ENCODE measurements at places on chromosomes 5 and 9.

DNA sequence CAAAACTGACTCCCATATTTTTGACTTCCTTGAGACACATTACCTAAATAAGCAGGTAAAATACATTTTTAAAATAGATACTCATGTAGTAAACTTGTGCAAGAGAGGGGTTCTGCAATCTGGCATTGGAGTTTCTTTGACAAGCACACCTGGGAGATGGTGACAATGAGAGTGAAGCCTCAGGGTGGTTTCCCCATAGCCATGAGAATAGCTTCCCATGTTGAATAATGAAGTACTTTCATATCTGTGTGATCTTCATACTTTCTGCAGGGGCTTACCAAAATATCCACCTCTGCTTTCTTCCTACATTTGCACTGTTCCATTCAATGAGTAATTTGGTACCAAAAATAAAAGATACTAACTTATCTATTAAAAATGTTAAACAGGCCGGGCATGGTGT, 44.7 kb upstream of the VCAN start:
- no peak for DNase-seq

DNA sequence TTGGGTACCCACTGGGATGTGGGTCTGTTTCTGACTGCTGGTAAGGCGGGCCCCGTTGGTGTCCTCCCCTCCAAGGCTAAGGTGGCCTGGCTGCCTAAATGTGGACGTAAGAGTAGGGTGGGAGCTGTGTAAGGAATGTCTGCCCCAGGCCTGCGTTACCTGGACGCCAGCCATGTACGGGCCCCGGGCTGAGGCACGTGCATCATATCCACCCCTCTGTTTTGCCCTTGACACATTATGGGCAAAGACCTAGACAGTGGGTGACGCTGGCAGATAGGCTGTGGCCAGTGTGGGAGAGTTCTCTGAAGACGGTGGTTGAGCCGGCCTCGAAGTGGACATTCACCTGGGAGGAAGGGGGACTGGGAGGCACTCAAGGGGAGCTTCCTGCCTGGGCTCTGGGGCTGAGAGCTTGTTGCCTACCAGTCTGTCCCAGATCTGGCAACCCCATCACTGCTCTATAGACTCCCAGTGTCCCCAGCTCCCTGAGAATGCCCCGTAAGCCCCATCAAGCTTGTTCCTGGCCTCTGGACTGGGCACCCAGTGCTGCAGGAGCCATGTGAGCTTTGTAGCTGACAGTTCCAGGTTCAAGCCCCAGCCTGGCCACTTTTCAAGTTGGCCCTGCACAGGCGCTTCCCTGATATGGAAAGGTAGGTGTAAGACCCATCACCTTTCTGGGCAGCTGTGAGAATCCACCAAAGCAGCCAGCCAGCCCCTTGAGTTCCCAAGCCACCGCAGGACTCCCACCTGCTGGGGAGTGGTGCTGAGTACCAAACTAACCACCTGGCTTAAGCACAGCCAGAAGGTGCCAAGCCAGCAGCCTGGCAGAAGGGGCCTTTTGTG, 3.2 kb upstream of the PRR7 start:
- no peak for DNase-seq

DNA sequence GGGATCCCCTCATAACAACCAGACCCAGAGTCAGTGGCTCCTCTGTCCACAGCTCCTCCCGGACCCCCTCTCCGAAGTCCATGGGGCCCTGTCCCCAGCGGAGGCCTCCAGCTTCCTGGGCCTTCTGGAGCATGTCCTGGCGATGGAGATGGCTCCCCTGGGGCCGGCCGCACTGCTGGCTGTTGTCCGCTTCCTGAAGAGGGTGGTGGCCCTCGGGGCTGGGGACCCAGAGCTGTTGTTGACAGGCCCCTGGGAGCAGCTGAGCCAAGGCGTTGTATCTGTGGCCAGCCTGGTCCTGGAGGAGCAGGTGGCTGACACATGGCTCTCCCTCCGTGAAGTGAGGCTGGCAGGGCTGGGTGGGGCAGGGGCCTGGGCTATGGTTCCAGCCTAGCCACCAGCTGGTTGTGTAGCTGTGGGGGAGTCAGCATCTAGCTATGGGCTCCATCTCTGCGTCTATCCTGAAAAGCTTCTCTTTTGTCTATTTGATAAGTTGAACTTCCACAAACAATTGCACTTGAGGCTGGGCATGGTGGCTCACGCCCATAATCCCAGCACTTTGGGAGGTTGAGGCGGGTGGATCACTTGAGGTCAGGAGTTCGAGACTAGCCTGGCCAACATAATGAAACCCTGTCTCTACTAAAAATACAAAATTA, 4.7 kb downstream of the ADGRD2 start:
- no peak for DNase-seq

- no peak for DNase-seq
Measured at GRCh38 chr5:2010940-2011339, 128.2 kb upstream of the IRX4 start.

DNA sequence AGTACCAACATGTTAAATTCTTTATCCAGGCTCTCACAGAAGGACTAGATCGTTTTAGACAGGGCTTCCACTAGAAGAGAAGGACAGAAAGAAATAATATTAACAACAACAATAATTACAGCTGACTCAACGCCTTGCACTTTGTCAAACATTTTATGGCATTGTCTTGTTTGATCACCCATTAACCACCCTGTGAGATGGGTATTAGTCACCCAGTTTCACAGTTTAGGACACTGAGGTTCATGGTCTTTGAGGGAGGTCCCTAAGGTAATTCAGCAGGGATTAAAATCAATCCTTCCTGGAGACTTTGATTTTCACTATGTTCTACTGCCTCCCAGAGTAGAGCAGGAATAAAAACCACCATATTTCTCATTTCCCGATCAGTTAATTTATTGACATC, 51.4 kb upstream of the BNC2 start:
- peak; percentile 77 for DNase-seq

DNA sequence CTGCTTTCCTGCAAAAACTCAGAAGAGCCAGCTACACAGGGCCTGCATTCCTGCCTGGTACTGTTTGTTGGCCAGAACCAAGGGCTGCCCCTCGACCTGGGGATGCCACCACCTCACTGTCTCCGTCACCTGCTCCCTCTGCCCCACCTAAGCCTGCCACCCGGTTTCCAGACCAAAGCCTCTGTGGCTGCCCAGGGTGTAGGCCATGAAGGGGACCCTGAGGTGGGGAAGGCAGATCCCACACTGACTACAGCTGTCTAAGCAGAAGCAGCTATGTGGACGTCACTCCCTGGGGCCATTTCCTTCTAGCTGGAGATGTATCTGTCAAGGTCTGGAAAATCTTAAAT, 35.8 kb downstream of the RASGEF1C start:
- no peak for DNase-seq

GRCh38 chr5:19235101-19235584, 752.9 kb downstream of the CDH18 start:
- no peak for DNase-seq

DNA sequence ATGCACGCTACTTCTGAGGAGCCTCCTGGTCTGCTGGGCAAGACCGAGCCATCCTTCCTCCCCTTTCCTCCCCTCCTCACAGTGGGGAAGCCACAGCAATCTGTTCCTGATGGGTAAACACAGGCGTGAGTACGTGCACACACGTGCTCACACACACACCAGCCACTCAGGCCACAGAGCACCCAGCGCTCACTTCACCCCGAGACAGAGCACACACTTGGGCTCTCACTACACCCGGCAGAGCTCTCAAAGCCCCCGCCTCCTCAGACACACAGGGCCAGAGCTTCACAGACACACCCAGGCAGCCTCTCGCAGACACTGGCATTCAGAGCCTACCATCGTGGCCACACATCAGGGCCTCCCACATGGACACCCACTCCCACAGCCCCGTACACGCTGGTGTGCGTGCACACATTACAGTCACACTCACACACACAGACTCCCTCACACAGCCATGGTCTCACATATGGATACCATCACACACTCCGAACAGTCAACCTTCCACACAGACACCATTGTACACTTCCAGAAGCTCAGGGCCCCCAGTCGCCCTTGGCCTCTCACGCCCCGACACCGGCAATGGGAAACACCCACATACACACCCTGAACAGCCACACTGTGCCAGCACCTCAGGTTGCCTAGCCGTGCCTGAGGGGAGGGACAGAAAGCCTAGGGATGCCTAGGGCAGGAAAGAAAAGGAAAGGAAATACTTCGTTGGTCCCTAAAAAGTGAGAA, 13.5 kb downstream of the CNTFR start:
- DNase-seq = no peak

DNA sequence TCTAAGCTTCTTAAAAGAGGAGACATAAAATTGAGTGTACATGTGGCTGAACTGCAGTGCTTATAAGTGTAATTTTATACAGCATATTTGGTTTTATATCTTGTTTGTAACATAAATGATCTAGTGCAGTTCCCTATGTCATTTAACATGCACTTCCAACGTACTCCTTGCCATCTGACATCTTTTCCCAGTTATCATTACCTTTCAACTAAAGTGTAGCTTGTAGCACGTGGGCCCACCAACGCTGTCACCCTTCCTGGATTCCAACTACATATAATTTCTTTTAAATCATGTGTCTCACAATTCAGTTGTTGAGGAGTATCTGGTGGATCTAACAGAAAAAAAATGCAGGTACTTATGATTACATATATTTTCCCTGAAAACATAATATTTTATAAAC, 50.1 kb downstream of the LIFR start:
- DNase-seq = no peak

DNA sequence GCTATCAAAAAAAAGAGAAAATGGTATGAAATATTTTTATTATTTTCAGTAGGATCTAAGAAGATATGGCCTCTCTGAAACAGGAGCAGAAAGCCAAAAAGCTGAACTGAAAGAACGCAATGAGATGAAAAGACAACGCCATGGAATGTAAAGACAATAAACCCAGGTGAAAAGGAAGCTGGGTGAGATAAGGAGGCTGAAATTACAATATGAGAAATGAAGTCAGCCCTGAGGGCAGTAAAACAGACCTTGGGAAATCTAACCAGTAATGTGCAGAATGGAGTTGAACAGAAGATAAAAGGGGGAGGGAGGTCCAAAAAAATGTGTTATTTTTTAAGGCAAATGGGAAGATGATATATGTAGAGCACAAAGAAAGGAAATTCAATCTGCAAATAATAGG, 265.3 kb downstream of the ENC1 start:
- DNase-seq = peak; percentile 70

DNA sequence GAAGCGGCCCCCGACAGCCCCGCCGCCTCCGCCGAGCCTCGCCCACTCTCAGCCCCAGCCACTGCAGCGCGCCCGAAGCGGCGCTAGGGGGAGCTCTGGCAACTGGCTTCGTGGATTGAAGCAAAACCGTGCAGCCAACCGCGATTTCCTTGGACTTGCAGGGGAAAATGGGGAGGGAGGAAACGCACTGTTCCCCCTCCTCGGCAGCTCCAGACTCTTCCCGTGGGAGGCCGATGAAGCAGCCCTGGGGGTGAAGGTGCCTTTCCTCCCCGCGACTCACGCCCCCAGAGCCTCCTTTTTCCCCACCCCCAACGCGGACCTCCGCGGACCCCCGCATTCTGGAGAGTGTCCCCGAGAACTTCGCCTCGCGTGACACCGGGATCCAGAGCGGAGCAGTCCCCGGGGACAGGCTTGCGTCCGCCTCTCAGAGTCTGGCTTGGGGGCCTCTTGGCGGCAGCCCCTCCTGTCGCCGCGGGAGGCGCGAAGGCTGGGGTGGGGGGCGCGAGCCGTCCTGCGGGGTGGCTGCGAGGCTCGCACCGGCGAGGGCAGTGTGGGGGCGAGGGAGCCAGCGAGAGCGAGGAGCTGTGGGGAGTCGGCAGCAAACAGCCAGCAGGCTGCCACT, 3.8 kb downstream of the IER5L start:
- peak; percentile 65 for DNase-seq

DNA sequence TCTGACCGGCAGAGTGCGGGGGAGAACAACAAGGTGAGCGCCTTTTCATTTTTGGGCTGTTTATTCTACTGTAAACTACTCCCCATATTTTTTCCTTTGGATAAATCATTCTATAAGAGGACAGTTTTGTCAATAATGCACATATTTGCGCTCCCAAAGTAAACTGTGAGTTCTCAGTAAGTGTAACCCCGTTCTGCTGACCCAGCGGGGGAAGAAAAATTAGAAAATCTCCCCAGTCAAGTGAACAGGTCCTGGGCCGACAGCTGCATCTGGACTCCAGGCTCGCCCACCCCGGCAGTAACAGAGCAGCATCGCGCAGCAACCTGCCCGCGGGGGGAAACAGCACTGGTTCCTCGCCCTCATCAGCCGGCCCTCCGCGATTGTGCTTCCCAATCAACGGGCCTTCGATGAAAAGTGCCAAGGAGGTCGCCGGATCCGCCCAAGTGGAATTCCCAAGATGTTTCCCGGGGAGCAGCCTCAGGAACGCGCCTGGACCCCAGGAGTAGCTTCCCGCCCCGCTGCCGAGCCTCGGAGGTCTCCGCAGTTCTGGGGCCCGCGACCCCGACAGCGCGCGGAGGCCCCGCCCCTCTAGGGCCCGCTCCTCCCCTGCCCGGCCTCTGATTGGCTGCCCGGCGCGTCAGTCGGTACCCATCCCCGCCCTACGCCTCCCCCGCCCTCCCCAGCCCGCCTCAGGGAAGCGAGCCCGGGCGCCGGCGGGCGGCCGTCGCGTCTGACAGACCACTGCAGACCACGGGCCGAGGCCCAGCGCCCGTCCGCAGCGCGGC, at the start of gene OTULINL:
Gene OTULINL (plus strand): TSS at position 687 of the 785 bp plus-strand sequence. CDS start 103 bp downstream, outside the sequence.
- DNase-seq = peak; percentile 48

DNA sequence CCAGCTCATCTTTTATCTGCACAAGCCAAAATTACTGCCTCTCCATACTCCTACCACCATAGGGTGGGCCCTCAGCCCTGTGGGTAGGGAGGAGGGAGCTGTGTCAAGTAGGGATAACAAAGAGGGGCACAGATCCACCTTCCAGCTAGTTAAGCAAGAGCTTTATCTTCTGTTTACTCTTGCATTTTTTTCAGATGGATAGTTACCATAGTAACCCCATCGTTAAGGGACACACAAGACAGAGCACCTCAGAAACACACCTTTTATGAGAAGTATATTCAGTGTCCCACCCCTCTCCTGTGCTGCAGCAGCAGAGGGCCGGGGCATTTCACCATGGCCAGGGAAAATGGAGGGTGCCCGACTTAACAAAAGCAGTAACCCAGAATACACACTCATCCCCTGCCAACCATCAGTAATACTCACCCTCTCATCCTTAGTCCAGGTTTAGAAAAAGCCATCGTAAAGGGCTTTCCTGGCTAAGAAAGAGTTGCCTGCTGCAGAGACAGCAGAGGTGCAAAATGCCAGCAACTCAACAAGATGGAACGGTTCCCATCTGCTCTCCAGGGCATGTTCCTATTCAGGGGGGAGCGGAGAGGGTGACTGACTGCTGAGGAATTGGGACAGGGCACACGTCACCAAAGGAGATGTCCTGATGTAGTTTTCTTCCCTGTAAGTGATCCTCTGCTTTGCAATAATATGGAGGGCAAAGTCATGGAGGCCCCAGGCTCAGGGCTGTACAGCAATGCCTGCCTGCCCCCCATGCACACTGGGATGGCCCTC, 25.1 kb downstream of the MACROH2A1 start:
- DNase-seq = no peak

GRCh38 chr5:160703547-160704189, 148.3 kb downstream of the ATP10B start:
- DNase-seq = no peak

DNA sequence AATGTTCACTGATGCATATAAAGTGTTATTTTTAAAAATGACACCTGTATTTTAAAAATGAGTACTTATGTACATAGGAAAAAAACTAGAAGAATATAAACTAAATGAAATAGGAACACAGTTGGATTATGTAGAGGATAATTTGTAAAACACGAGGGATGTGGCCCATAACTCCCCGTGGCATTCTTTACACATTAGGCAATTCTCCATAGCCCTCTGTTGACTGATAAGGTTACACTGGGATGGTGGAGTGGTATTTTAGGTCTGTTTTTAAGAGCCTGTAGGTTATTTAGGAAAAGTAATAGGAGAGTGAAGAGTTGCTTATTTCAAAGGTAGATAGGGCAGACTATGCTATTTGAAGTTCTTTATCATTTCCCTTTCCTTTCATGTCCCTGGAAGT, 1.8 kb downstream of the CAVIN4 start:
- DNase-seq = no peak

Measured in PC-9 (cell line).